Activated CD8-positive, alpha-beta memory T cell treated with anti-CD3 and anti-CD28 coated beads, Interleukin-2, amount 10 ng/mL, durations not matched to agents 7 days and 5 days (primary cell): ENCODE measurements at places on chromosomes 13 and 19.

GRCh38 chr13:99743094-99743493 is 228.5 kb downstream of the ZIC5 start:
- no peak for DNase-seq
- H3K4me1 ChIP-seq, result peaks cover 6% of the 10 kb centered on the region
- H3K27me3 ChIP-seq, result peaks cover 18% of the 10 kb centered on the region
- no peak overlapping the region for H3K27ac ChIP-seq

DNA sequence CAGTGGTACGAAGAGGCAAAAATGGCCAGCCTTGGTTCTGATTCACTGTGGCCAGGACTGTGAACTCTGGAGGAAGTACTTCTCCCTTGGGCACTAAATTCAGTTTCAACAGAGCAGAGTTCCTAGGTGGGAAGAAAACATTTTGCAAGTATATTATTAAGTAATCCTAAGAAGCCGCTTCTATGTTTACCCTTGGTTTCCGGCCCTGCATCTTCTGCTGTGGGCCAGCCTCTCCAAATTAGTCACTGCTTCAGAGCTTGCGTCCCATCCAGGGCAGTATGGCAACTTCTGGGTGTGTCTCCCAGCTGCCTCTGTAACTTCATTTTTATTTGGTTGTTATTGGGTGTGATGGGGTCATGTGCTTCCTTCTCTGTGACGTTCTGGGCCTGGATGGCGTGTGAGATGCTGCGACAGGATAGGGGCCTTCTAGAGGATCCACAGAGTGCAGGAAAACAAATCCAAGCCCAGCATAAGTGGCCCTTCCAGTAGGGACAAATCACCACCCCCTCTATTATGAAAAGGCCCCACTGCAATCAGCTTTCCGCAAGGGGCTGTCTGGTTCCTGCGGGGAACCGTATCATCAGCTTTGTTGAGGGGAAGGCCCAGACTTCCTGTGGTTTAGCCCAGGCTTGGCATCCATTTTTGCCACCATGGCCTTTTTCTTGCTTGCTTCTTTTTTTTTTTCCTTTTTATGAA is 55.1 kb upstream of the C1QTNF9 start:
- peaks cover 49% of the 10 kb centered on the region for H3K36me3 ChIP-seq
- H3K27me3 ChIP-seq, result no peaks in the 10 kb centered on the region
- peaks cover 82% of the 10 kb centered on the region for H3K4me1 ChIP-seq

DNA sequence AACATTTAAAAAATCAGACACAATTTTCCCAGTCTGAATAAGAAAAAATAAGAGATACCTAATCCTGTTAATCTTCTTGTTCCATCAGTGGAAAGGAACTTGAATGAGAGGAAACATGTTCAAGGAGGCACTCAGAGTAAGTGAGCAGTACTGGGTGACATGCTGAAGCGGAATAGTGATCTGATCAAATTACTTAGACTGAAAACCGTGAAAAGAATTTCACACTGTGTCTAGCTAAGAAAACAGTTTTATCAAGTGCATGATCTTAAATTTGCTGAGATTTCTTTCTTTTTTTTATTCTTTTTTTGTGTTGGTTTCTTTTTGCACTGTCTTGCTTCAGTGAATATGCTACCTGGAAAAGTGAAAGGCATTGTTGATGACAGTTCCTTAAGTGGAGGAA is 249.5 kb upstream of the SLC10A2 start:
- H3K27ac ChIP-seq, result no peak overlapping the region
- H3K36me3 ChIP-seq, result no peaks in the 10 kb centered on the region
- H3K27me3 ChIP-seq, result no peaks in the 10 kb centered on the region
- H3K4me3 ChIP-seq, result no peak overlapping the region
- no peaks in the 10 kb centered on the region for H3K4me1 ChIP-seq

GRCh38 chr13:112972867-112973576 is 4.0 kb downstream of the MCF2L start:
- H3K4me3 ChIP-seq, result no peak overlapping the region
- peaks cover 22% of the 10 kb centered on the region for H3K27me3 ChIP-seq
- H3K4me1 ChIP-seq, result peaks cover 14% of the 10 kb centered on the region

DNA sequence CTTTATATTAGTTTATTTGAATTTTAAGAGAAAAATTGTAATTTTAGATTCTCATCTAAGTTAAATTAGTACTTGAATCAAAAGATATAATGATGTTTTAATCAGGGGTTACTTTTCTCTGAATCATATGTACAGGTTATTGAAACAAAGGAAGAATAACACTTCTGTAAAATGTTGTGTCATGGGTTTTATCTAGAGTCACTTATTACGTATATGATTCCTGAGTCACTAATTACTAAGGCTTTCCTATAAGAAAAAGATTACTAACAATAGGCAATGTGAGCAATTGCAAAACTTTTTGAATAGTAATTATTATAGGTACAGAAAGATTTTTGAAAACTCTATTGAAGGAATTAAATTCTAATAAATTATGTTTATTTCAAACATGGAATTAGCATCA is 99.2 kb upstream of the KLF5 start:
- no peaks in the 10 kb centered on the region for H3K27me3 ChIP-seq
- H3K4me3 ChIP-seq, result no peak overlapping the region
- H3K4me1 ChIP-seq, result no peaks in the 10 kb centered on the region
- H3K36me3 ChIP-seq, result peaks cover 27% of the 10 kb centered on the region

DNA sequence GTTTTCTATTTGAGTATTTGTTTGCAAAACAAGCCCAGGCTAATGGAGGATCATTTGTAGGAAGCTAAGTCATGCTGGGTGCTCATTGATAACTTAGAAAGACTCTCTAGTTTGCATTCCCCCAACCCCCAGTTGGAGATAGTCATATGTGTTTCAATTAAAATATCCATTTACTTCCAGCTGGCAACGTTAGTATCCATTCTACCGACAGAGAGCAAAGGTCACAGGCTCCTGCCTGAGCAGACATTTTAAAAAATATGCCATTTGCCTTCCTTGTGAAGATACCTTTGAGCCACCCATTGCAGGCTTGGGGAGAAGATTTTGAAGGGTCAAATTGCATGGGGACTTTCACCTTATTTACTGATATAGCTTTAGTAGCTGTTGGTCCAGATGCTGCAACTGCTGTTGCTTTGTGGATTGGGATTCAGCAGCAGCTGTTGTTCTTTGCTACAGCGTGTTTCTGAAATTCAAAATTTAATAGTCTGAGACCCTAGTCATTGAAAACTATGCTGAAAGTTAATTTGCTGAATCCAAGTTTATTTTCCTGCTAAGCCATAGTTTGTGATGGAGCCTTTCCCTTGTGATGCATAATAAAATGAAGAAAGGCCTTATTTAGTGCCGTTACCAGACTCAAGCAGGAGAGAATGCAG is 335.1 kb downstream of the GPC6 start:
- H3K36me3 ChIP-seq, result no peaks in the 10 kb centered on the region
- no peak overlapping the region for H3K4me3 ChIP-seq
- no peaks in the 10 kb centered on the region for H3K27me3 ChIP-seq
- no peak overlapping the region for H3K27ac ChIP-seq

DNA sequence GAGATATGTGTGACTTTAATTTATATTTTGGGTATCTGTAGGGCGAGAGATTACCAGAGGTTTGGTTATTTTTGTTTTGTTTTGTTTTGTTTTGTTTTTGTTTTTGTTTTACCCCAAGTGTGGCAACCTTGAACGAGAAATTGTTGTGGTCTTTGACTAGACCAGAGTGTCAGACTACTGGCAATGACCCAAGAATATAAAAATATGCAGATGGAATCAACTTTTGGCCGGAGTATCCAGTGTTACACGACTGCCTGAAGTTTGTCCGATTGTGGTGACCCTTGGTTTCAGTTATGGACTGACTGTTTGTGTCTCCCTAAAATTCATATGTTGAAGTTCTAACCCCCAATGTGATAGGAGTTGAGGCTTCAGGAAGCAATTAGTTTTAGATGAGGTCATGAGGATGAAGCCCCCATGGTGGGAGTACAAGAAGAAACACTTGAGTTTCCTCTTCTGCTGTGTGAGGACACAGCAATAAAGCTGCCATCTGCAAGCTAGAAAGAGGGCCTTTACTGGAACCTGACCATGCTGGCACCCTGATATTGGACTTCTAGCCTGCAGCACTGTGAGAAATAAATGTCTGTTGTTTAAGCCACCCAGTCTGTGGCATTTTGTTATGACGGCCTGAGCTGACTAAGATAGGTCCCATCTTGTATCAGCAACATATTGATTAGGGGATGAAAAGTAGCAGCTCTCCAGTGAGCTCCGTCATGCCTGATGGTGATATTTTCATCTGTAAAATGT is 261.7 kb downstream of the MTUS2 start:
- no peak overlapping the region for H3K27ac ChIP-seq
- peaks cover 8% of the 10 kb centered on the region for H3K4me1 ChIP-seq
- H3K36me3 ChIP-seq, result no peaks in the 10 kb centered on the region
- H3K27me3 ChIP-seq, result no peaks in the 10 kb centered on the region
- no peak for DNase-seq
- H3K4me3 ChIP-seq, result no peak overlapping the region

- no peak for DNase-seq
- no peaks in the 10 kb centered on the region for H3K36me3 ChIP-seq
- H3K4me3 ChIP-seq, result no peak overlapping the region
- no peak overlapping the region for H3K27ac ChIP-seq
Observed at GRCh38 chr13:58254943-58255342, 623.4 kb downstream of the PCDH17 start.

- H3K4me1 ChIP-seq, result peaks cover 39% of the 10 kb centered on the region
- H3K36me3 ChIP-seq, result peaks cover 6% of the 10 kb centered on the region
- H3K27ac ChIP-seq, result no peak overlapping the region
- no peaks in the 10 kb centered on the region for H3K27me3 ChIP-seq
- H3K4me3 ChIP-seq, result no peak overlapping the region
Observed at GRCh38 chr13:108268466-108269112, 929 bp upstream of the TNFSF13B start.

- no peak overlapping the region for H3K27ac ChIP-seq
- H3K27me3 ChIP-seq, result no peaks in the 10 kb centered on the region
- H3K4me3 ChIP-seq, result no peak overlapping the region
Observed at GRCh38 chr19:46383171-46383815, 30.1 kb downstream of the CCDC8 start.

DNA sequence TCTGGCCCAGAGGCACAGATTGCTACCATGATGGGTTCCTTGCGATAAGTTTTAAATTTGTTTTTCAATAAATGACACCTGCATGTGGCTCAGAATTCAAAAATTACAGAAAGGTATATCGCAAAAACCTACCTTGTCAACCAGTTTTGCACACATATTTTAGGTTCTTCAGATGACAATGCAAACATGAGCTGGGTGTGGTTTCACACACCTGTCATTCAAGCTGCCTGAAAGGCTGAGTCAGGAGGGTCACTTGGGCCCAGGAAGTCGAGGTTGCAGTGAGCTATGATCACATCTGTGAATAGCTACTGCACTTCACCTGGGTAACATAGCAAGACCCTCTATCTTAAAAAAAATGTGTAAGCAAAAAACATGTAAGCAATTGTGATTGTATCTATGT is 56.1 kb downstream of the DNM2 start:
- H3K27ac ChIP-seq, result peak overlapping the region; percentile 42
- no peaks in the 10 kb centered on the region for H3K27me3 ChIP-seq
- peaks cover 38% of the 10 kb centered on the region for H3K4me1 ChIP-seq
- H3K4me3 ChIP-seq, result no peak overlapping the region
- peaks cover 48% of the 10 kb centered on the region for H3K36me3 ChIP-seq
- DNase-seq, result peak; percentile 56

DNA sequence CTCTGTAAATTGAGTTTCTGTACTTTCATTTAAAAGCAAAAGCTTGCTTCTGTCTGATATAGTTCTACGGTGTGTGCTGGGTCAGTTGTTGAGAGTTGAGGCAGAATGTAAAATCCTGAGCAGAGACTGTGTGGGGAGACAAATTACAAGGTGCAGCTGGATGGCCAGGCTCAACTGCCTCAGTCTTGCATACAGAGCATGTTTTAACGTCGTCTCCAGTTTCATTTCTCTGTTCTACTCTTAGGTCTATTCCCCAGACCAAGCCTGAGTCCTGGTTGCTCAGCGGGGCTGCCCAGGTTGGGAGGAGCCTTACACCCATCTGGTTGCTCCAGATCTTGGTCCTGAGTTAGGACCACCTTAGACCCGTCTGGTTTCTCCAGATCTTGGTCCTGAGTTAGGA is 54.4 kb upstream of the MEDAG start:
- H3K27ac ChIP-seq, result no peak overlapping the region
- DNase-seq, result no peak
- peaks cover 22% of the 10 kb centered on the region for H3K27me3 ChIP-seq
- peaks cover 3% of the 10 kb centered on the region for H3K36me3 ChIP-seq
- H3K4me3 ChIP-seq, result no peak overlapping the region

GRCh38 chr13:31605076-31605860 is 134.1 kb upstream of the RXFP2 start:
- H3K4me1 ChIP-seq, result no peaks in the 10 kb centered on the region
- H3K36me3 ChIP-seq, result no peaks in the 10 kb centered on the region
- H3K4me3 ChIP-seq, result no peak overlapping the region
- H3K27ac ChIP-seq, result no peak overlapping the region
- no peak for DNase-seq
- no peaks in the 10 kb centered on the region for H3K27me3 ChIP-seq

DNA sequence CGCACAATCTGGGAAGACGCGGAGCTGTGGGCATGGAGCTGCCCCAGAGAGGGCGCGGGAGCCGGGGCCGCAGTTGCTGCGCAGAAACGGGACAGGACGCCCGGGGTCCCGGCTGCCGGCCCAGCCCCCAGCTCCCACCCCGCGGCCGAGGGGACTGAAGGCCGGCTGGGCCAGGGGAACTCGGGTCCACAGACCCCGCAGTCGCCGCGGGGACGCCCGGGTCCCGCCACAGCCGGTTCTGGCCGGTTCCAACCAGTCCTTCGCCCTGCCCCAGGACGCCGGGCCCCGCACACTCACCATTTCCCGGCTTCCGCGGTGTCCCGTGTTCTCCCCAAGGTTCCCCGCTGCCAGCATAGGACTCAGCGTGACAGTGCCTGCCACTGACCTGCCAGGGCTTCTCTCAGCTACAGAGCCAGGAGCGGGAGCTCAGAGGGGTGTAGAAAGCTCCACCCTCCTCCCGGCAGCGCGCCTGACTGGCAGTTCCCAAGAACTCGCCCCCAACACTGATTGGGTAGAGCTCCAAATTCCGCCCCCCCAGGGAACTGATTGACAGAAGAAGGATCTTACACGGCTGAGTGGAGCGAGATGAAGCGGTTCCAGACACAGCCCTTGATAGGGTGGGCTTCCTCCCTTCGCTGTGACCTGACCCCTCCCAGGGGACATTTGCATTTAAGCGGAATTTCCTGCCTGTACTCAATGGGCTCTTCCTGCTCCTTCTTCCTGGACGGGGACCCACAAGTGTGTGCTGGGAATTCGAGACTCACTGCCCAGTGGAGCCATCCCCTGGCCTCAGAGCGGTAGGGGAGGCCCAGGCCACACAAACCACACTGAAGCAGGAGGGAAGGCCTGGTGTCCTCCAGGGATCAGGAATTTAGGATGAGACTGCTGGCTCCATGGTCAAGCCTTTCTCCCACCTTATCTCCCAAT is at the start of gene ZNF442:
Gene ZNF442, minus strand, starts transcription at position 448 of the 927 bp plus-strand sequence. CDS start 2,052 bp downstream, outside the sequence.
- DNase-seq, result peak; percentile 93
- peaks cover 11% of the 10 kb centered on the region for H3K36me3 ChIP-seq
- H3K4me1 ChIP-seq, result peaks cover 15% of the 10 kb centered on the region
